Large intestine (tissue), 12 donors: ENCODE measurements at places on chromosomes 5 and 9. TPM values are rescaled to one million over a fixed set of nuclear protein-coding genes. Genes with fewer than 3 reads are reported as not detected.

HTR4 gene
- 4.7 TPM for polyA plus RNA-seq

NIM1K gene
- polyA plus RNA-seq, result 0.21 TPM

GPR21 gene
- polyA plus RNA-seq, result 0.24 TPM

ABO gene
- 19.6 TPM for polyA plus RNA-seq

PRKACG gene
- 0.04 TPM for polyA plus RNA-seq

GRCh38 chr5:169939731-169940130 is 40.6 kb downstream of the INSYN2B start:
- no peak for DNase-seq

GRCh38 chr5:180345186-180345585 is 8.0 kb downstream of the GFPT2 start:
- no peak for DNase-seq

- no peak for DNase-seq
These were observed 85.7 kb downstream of the GRAMD2B start for GRCh38 chr5:126508962-126509279.

- no peak for DNase-seq
These were observed 212.7 kb downstream of the ESM1 start for GRCh38 chr5:54772684-54773083.

DNA sequence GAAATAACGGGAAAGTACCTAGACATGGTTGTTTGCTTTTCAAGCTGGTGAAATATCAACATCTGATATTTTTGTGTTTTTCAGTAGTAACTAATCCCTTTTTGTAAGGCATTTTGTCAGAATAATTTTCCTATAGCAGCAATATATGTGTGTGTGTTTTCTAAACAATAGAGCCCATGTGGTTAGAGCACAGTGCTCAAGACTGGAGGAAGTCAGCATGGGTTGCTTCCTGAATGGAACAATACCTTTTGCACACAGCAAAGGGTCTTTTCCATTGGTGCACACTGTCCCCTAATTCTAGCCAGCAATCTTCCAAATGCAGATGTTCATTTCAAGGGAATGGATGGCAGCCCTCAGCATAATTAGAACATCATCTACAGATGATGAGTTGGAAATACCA is 270.1 kb downstream of the AOPEP start:
- no peak for DNase-seq

GRCh38 chr9:96177005-96177718 is 124.8 kb downstream of the HSD17B3 start:
- peak; percentile 60 for DNase-seq

- no peak for DNase-seq
These were observed 13.4 kb upstream of the RAD23B start for GRCh38 chr9:107269681-107270080.

DNA sequence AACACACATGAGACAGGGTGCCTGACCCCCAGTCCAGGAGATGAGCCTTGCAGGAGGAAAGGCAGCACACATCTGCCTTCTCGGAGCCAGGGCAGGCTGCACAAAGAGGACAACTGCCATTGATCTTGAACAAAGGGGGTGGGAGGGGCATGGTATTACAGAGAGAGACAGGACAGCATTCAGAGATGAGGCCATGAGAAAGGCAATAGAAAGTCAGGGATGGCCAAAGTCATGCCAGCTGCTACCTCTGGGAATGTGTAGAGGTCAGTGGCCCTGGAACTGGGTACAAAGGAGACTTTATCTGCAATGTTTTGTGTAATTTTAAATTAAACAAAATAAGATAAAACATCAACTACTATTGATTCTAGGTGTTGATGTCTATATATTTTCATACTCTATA is 43.2 kb downstream of the WDR36 start:
- DNase-seq, result no peak

DNA sequence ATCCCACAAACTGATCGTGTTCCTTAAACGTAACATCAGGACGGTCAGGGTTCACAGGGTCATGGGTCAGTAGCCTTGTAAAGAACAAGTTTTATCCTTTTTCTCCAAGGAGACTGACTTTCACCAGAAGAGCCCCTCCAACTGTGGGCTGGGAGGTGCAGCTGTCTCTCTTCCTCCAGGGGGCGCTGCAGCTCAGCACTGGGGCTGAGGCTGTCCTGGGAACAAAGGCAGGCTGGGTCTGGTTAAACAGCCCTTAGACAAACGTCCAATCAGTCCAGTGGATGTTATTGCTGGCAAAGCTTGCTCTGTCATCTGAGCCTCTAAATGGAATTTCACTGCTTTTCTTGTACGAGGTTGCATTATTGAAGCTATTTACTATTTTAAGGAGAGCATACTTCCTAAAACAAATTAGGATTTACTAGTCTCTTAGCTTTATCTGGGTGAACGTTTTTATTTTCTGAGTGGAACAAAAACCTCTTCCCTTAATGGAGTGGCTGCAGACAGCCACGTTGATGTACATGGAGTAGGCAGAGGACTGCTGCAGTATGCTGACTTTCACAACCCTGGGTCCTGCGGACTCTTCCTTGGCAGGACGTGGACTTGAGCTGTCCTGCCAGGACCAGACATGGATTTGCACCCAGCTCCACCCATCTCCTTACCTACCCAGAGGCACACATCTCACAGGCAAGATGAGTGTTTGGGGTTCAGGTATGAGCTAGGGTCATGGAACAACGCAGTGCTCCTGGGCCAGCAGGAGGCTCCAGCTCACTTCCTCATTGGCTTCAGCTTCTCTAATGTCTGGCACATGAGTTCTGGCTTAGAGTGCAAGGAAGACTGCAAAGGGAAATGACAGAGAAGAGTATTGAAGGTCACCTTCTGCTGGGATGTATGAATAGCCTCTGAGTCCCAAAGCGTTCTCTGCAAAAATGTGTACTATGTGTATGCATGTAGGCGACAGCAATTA is 7.8 kb downstream of the EXOSC2 start:
- DNase-seq, result peak; percentile 64

GRCh38 chr9:27771803-27772545 is 198.7 kb upstream of the C9orf72 start:
- no peak for DNase-seq

- DNase-seq, result peak; percentile 89
These were observed 212.6 kb upstream of the ACTBL2 start for GRCh38 chr5:57695179-57695578.

DNA sequence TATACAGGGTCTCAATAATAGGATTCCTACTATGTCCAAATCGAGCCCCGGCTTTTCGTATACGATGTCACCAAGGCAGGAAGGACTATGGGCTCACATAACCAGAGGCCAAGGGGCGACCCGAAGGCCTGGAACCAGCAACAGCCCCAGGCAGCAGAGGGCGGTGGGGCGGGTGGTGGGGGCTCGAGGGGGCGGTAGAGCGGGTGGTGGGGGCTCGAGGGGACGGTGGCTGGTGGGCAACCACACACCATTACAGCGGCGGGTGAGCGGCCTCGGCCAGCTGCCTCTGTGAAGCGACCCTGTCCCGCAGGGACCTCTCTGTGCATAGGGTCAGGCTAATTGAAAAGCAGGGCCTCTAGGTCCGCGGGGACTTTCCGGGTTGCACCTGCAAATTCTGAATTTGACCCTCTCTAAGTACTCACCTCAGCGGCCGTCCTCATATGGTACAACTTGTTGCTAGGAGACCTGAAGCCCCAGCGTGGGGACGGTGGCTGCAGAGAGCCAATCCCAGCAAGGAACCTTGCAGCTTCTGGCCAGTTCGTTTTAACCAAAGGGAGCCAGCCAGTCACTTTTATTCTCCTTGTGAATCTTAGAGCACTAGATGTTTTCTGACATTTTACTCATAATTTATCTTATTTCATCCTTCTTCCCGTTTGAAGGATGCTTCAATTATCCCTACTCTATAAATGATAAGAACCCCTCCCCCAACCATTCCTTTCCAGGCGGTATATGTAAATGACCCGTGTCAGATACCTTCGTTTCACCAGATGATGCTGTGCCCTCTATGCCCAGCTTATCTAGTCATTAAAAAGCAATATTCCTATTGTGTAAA is at the start of gene NME5:
TSS of gene NME5 (minus strand) at position 480 of the 832 bp plus-strand sequence. CDS start 648 bp downstream, outside the sequence.
- peak; percentile 61 for DNase-seq
